ENCODE measurements at places on chromosomes 7 and 10. TPM values are rescaled to one million over a fixed set of nuclear protein-coding genes. Genes with fewer than 3 reads are reported as not detected.

DNA sequence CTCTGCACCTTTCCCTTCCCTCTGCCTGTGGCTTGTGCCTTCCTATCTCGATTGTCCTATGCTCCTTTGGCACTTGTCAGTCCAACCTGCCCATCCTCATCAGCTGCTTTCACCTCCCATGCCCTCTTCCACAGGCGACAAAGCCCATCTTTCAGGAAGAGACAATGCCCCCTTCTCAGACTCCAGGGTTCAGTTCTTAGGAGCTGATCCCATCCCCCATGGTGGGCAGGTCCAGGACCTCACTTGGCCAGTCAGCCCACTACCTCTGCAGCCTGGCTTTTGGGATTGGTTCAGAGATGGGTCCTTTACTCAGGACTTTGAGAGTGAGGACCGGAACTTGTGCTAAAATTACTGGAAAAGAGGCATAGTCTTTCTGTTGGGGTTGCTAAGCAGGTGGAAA lies 74.0 kb upstream of the NANOS1 start:
- no peak for DNase-seq

DNA sequence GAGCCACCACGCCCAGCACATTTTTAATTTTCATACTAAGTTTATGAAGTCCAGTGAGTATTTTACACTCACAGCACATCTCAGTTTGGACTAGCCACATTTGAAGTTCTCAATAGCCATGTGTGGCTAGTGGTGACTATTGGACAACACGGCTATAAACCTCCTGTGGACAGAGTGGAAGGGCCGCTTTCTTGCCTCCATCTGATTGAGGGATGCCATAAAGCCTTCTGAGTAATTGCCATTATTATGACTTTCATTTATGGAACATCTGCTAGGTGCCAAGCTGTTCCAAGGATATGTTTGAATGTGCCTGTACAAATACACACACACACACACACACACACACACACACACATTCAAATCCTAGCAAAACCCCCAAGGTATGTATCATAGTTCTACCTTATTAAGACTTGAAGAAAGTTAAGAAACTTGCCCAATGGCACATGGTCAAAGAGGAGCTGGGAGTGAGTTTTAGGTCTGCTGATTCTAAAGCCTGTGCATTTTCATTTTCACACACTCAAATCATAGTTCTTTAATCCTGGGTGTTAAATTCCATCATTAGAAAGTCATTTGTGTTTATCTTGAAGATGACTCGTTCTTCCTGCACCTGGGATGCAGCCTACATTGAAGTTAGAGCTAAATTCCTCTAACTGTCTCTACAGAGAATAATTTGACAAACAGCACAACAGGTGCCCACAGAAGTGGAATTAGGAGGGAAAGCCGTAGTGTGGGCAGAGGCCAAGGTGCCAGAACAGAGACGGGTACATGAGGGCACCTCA lies 143.3 kb downstream of the PKD1L1 start:
- no peak for DNase-seq

The PRF1 gene
- total RNA-seq: 5.2 TPM

The KCND2 gene
- 7.0 TPM for total RNA-seq

DNA sequence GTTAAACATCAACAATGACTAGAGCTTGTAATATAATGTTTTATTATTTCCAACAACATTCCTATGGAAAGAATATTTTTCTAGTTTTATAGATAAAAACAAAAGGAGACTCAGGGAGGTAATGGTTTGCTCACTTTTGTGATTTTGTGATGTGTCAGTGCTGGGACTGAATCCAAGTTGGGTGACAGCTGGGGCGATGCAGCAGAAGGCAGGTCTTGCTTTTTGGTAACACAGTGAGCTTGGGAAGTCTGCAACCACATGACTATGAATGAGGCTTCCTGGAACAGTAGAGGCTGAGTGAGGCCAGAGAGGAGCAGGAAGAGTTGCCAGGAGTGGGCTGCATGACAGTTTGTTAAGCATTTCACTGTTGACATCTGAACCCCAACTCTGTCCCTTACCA lies 4.9 kb upstream of the YKT6 start:
- DNase-seq: peak; percentile 19

GRCh38 chr10:132146271-132146671 lies 40.5 kb upstream of the DPYSL4 start:
- peak; percentile 63 for DNase-seq

The WEE2 gene
- total RNA-seq: not detected

DNA sequence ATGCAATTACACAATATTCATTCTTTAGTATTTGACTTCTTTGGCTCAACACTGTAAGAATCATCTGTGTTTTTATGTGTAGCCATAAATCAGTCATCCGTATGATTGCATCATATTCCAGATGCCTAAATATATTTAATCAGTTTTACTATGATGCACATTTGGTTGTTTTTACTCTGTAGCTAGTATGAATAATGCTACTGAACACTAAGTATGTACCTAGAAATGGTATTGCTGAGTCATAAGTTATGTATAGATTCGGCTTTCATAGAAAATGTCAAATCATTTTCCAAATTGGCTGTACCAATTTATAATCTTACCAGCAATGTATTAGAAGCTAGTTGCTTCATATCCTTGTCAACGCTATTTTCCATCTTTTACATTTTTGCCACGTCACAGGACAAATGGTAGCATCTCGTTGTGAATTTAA lies 197.3 kb upstream of the PLXNA4 start:
- no peak for DNase-seq

- DNase-seq: no peak
Observed at GRCh38 chr10:59678884-59679301, 30.8 kb downstream of the SLC16A9 start.

GRCh38 chr10:99426689-99427088 lies 3.7 kb downstream of the GOT1 start:
- no peak for DNase-seq

The MYL10 gene
- not detected for total RNA-seq

- DNase-seq: no peak
Observed at GRCh38 chr7:133513608-133514007, 260.7 kb downstream of the EXOC4 start.

- no peak for DNase-seq
Observed at GRCh38 chr7:134694299-134694698, 47.6 kb downstream of the BPGM start.

The RBM20 gene
- 3.0 TPM for total RNA-seq

GRCh38 chr10:61971003-61971325 lies 69.5 kb downstream of the ARID5B start:
- no peak for DNase-seq

DNA sequence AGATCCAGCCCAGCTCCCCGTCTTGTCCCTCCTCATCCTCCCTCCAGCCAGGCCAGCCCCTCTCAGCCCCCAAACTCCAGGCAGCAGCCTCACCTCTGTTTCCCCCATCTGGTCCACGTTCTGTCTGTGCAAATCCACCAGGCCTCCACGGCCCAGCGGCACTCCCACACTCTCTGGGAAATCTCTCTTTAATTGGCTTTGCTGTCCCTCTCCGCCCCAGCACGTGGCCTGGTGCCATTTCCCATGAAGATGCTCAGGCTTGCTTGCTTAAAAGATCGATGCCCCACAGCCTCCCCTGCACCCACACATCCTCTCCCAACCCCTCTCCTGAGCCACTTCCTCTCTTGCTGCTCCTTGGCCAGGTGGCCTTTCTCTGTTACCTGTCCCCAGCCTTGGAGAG lies 39.3 kb downstream of the PRF1 start:
- peak; percentile 65 for DNase-seq

The FASTK gene
- total RNA-seq: 56.3 TPM

The XRCC2 gene
- total RNA-seq: 0.51 TPM

GRCh38 chr7:7131273-7131672 lies 51.1 kb upstream of the C1GALT1 start:
- no peak for DNase-seq

GRCh38 chr7:116918704-116919103 lies 34.6 kb upstream of the ST7 start:
- no peak for DNase-seq

GRCh38 chr7:32222251-32222900 lies 152.2 kb upstream of the PDE1C start:
- DNase-seq: no peak

The ARHGAP22 gene
- total RNA-seq: 13.4 TPM

- DNase-seq: no peak
Observed at GRCh38 chr10:23100331-23101030, 5.1 kb downstream of the MSRB2 start.

- peak; percentile 36 for DNase-seq
Observed at GRCh38 chr10:129879655-129880054, 84.4 kb downstream of the EBF3 start.

DNA sequence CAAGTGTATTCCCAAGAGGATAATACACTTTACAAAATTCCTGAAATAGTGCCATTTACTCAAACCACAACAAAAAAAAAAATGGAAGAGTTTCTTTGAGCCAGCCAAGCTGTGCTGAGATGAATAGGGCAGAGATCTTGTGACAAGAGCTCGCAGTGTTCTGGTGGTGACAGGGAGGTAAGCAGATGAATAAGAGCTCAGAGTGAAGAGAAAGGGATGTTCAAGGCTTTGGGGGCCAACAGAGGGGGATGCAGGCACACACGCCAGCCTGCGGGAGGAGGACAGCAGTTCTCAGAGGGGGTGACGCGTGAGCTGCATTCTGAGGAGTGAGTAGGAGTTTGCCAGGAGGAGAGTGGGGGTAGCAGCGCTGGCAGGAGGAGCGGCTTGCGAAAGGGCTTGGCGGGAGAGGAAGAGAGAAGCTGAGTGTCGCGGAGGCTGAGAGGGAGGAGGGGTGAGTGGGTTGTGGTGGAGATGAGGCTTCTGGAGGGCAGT lies 194.4 kb upstream of the IMMP2L start:
- DNase-seq: peak; percentile 91

GRCh38 chr7:106176414-106177299 lies 64.5 kb upstream of the SYPL1 start:
- peak; percentile 95 for DNase-seq

- no peak for DNase-seq
Observed at GRCh38 chr10:62083412-62084267, 182.1 kb downstream of the ARID5B start.

DNA sequence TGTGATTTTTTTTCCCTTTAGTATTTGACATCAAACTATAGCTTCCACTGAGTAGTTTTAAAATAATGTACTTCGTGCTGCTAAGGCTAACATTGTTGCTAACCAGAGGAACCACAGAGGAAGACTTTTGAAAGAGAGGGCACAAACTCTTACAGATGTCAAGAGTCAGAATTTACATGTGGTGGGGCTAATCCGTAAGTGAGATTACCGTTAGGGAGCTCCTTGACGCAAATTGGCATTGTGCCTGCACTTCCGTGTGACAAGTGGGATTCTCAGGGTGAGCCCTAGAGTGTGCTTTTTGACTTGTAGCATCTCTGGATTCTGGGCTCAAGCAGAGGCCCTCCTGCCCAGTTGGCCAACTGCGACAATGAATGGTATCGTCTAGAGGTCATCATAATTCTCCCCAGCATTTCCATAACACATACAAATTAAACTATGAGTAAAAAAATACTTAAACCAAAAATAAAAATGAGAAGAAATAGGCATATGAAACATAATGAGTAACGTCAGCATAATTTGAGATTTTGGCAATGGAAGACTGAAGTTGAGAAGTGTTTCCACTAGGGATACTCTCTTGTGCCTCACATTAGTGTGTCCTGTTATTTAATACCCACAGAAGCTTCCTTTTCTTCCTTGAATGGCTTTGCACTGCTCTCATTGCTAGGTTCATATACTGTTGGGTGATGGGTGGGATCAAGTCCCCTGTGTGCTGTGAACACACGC lies 164.0 kb downstream of the SDK1 start:
- DNase-seq: no peak

DNA sequence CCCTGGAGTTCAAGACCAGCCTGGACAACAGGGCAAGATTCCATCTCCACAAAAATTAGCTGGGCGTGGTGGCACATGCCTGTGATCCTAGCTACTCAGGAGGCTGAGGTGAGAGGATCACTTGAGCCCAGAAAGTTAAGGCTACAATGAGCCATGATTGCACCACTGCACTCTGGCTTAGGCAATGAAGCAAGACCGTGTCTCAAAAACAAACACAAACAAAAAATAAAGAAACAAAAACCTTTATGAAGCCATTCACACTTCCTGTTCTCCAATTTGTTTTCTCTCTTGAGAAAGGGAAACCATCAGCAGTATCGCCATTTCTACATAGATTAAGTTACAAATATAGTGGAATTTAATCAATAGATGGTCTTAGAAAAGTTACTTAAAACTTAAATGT lies 19.8 kb downstream of the YME1L1 start:
- DNase-seq: no peak

- DNase-seq: no peak
Observed at GRCh38 chr10:97737770-97738265, 890 bp downstream of the ZFYVE27 start.

The TRPV5 gene
- total RNA-seq: not detected

GRCh38 chr10:99895867-99896266 lies 113.4 kb downstream of the ABCC2 start:
- no peak for DNase-seq

GRCh38 chr10:87603196-87603595 lies 56.5 kb upstream of the PAPSS2 start:
- no peak for DNase-seq

The MRC1 gene
- 71.1 TPM for total RNA-seq

DNA sequence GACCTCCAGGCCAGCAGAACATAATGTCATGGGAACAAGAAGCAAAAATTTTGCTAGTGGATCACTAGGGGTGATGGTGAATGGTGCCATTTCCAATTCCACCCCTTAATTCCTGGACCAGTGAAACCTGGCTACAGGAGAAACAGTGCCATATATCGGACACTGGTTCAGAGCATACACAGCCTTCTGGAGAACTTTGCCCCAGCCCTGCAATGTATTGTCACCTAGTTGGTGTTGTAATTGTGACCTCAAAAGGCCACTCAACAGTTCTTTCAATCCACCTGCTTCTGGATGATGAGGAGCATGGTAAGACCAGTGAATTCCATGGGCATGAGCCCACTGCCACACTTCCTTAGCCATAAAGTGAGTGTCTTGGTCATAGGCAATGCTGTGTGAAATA lies 59.8 kb upstream of the AASS start:
- no peak for DNase-seq

The TRIM50 gene
- not detected for total RNA-seq

All from posterior vena cava (tissue), 2 donors.